ENCODE measurements at places on chromosomes 2 and 18. TPM values are rescaled to one million over a fixed set of nuclear protein-coding genes. Genes with fewer than 3 reads are reported as not detected.

DNA sequence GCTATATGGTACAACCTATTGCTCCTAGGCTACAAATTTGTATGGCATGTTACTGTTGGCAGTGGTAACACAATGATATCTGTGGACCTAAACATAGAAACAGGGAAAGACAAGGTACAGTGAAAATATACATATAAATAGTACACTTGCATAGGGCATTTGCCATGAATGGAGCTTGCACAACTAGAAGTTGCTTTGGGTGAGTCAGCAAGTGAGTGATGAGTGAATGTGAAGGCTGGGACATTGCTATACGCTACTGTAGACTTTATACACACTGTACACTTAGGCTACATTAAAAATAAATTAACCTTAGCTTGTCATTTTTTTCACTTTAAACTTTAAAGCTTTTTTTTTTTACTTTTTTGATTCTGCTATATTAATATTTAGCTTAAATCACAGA is 500.0 kb upstream of the SETBP1 start:
- no peak for DNase-seq

- DNase-seq, result no peak
Observed at GRCh38 chr2:72738096-72738495, 87.7 kb downstream of the EXOC6B start.

DNA sequence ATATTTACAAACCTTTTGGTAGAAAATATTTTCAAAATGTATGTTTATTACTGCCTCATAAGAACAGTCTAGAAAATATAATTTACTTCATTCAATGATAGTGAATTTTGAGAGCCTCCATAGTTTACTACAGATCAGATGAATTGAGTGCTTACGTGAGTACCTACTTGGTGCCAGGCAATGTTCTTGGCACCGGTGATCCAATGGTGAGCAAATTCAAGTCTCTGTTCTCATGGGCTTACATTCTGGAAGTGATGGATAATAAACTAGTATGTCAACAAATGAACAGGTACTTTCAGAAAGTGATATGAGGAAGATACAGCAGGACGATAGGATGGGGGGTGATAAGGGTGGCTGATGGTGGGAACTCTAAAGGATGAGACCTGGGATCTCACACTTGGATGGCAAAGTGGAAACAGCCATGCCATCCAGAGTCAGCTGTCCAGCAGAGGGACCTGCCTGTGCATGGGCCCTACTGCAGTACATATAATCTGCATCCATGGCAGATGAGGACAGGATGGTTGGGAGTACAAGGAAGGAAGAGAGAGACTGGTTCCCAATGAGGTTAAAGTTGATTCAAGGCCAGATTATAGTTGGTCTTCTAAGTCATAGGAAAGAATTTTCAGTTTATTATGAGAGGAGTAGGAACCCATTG is 277.0 kb downstream of the NEDD4L start:
- DNase-seq, result no peak

GRCh38 chr2:170030040-170030439 is 147.9 kb upstream of the MYO3B start:
- DNase-seq, result no peak

The PLCL1 gene
- 37.8 TPM for total RNA-seq

- DNase-seq, result no peak
Observed at GRCh38 chr2:61949714-61950560, 44.5 kb downstream of the COMMD1 start.

- no peak for DNase-seq
Observed at GRCh38 chr2:225466891-225467604, 67.5 kb downstream of the NYAP2 start.

GRCh38 chr2:113158884-113159553 is 14.8 kb upstream of the PSD4 start:
- DNase-seq, result no peak

DNA sequence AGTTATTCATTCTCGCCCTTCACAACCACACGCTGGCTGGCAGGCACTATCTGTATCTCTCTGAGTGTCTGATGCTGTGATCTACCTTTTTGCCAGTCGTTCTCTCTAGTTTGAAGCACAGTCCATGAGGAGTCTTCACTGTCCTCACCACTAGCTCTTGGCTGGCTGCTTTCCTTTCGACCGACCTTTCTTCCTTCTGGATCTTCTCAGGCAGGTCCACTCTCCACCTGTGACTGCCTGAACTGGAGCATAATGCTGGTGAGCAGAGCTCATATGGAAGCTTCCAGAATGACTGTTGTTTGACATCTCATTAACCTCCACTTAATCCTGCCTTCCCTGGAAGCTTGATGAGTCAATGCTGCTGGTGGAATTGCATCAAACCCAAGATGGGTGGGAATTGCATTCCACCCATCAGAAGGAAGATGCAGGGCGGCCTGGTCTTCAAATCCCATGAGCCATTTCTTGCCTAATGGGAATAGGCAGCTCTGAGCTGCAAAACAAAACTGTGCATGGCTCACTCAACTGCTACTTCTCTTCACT is 283.5 kb upstream of the HDAC4 start:
- DNase-seq, result no peak

DNA sequence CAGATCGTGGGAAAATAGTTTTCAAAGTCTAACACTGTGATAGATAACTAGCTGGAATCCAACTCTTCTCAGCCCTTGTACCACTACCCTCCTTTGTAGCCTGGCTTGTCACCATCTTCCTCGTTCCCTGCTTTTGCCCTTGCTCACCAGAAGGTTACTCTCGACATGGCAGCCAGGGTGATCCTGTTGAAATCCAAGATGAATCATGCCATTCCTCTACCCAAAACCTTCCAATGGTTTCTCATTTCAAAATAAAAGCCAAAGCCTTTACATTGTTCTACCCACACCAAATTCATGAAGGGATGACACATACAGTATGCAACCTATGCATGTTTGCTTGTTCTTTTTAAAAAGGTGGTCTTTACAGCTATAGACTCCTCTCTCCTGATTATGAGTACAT is 45.7 kb downstream of the STAT4 start:
- DNase-seq, result no peak

The SLC8A1 gene
- 761 TPM for total RNA-seq

The ERMN gene
- total RNA-seq, result 0.40 TPM

DNA sequence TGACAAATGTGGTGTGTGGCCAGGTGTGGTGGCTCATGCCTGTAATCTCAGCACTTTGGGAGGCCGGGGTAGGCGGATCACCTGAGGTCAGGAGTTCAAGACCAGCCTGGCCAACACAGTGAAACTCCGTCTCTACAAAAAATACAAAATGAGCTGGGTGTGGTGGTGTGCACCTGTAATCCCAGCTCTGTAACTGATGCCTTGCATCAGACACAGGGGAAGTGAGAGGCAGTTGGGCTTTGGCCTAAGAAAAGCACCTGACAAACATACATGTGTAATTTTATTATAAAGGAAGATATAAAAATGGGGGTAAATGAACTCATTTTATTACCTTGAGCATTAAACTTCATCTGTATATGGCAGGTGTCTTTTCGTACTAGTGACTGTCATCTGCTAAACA is 66.7 kb upstream of the FAM136A start:
- DNase-seq, result no peak

- no peak for DNase-seq
Observed at GRCh38 chr2:239994086-239994485, 31.1 kb downstream of the NDUFA10 start.

DNA sequence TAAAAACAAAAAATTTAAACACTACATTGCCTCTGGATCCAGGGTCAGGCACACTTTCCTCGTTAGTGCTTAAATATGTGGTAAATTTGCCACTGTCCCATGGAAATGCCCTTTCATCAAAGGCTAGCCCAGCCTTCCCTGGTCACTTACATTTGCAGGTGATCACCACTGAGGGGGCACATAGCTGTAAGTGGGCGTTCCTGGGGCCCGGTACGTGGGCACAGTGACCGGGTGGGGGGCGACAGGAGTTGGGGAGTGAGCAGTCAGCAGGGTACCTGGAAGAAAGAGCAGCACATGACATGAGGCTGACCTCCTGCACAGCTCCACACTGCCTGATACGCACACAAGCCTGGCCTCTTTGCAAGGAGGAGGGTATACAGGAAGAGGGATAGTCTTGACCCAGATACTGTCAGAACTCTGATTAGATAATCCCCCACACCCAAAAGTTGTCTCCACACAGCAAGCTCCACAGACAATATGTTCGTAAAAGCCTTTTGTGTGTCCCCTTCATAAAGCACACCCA is 40.5 kb downstream of the FAM168B start:
- no peak for DNase-seq

GRCh38 chr18:2180586-2180985 is 390.7 kb downstream of the METTL4 start:
- DNase-seq, result no peak

- DNase-seq, result no peak
Observed at GRCh38 chr2:168495524-168495923, 39.5 kb downstream of the CERS6 start.

The LBH gene
- total RNA-seq, result 23.0 TPM

The NBAS gene
- 59.4 TPM for total RNA-seq

The ICOS gene
- total RNA-seq, result not detected

- no peak for DNase-seq
Observed at GRCh38 chr18:29234751-29235150, 1057.8 kb upstream of the CDH2 start.

The SERPINB5 gene
- total RNA-seq, result not detected

DNA sequence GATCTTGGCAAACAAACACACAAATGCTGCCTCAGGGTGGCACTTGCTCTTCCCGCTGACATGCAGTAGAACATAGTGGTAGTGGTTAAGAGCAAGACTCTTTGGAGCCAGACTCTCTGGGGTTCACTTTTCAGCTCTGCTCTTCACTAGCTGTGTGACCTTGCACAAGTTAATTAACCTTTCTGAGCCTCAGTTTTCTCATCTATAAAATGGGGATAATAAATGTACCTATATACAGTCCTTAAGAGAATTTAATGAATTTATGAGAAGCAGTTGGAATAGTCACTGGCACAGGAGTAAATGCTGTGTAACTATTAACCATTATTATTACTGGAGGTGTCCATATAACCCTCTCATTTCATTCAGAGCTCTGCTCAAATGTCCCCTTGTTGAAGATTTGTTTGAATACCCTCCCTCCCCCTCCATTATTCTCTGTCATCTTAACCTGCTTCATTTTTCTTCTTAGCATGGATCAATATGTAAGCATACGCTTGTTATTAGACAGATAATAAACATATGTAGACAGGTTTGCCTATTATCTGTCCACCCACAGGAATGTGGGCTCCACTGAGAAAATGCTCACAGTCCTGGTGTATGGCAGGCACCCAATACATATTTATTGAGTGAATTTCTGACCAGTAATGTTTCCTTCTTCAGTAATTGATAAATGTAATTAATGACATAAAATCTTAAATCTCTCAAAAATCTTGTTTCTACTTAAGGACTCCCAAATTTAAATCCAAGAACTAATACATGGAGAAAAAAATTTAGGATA is 64.5 kb downstream of the TSPYL6 start:
- no peak for DNase-seq

The TBR1 gene
- total RNA-seq, result not detected

DNA sequence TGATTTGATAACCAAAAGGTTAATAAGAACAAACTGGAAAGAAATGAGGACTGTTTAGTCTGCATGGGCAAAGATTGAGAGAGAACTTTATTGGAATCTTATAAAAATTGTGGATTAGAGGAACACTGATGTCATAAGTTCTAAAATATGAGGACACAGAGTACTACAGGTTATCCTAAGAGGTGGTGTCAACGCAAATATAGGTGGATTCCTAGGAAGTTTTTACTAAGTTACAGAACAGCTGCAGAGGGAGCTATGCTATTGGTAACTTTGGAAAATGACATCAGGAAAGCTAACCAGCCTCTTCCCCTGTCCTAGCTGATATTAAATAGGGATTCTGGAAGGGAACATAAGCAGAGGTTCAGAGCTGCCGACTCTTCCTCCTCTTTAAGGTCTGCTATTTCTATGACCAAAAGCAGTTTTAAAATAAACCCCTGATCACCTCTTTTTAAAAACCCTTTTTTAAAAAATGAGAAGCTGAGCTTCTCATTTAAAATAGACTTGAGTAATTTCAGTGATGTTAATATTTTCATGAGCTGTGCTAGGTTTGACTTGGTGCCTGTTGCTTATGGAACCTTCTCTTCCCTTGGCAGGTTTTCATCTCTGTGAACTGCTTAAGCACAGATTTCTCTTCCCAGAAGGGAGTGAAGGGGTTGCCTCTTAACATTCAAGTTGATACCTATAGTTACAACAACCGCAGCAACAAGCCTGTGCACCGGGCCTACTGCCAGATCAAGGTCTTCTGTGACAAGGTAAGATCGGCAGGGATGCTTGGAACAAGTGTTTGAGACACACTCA is 34.2 kb downstream of the GRHL1 start:
- no peak for DNase-seq

DNA sequence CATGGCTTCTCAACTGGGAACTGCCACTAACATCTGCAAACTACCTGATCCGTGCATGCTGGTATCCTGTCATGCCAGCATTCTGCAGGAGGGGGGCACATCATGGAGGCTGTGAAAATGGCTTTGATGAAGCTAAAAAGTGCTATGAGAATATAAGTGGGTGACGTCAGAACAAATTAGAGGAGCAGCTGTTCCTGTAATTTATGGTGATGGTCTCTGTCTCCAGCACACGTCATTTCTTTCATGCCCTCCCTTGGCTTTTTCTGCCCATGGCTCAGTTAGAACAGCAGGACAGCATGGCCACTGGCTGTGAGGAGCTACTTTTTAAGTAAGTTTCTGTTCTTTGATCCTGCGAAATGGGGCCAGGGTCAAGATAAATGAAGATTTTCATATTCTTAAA is 466.3 kb downstream of the THSD7B start:
- DNase-seq, result no peak

The GPBAR1 gene
- 5.2 TPM for total RNA-seq

GRCh38 chr2:28661589-28662001 is 90.0 kb upstream of the PPP1CB start:
- peak; percentile 83 for DNase-seq

Data from right cardiac atrium (tissue), 5 donors.